ENCODE measurements at places on chromosomes 7 and 10.

DNA sequence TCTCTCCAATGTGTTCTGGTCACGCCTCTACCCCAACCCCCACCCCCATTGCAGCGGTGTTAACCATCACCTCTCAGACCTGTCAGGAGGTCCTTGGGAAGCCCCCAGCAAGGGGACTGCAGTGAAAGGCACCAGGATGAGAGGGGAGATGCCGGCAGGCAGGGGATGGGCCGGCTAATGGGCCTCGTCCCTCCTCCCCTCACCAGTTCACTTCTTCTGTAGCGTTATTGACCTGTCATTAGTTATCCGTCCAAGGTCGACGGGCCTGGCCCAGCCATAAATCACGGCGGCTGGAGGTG is 18.8 kb downstream of the POLL start:
- no peak for DNase-seq

DNA sequence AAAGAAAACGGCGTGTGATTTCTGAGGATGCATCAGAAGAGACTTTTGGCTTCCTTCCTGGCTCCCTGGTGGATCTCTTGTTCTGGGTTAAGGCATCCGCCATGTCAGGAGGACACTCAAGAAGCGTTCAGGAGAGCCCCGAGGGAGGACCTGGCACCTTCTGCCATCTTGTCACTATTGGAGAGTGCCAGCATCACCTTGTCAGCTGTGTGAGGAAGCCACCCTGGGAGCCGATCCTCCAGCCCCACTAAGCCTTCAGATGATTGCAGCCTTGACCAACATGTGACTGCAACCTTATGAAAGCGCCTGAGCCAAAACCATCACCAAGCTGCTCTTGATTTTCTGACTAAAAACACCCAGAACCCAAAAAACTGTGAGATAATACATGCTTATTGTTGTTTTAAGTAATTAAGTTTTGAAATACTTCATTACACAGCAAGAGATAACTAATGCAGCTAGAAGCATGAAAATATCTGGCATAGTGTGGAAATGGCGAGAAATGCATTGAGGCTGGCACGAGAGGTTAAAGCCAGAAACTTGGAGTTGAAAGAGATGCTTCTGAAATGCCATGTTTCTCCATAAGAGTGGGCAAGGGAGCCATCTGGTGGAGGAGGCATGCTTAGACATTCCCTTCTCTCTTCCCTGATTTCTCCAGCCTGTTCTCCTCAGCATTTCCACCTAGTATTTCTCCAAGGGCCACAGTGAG is 5.4 kb upstream of the ZFYVE27 start:
- peak; percentile 29 for DNase-seq

- no peak for DNase-seq
Observed at GRCh38 chr10:87721781-87722180, 62.1 kb downstream of the PAPSS2 start.

DNA sequence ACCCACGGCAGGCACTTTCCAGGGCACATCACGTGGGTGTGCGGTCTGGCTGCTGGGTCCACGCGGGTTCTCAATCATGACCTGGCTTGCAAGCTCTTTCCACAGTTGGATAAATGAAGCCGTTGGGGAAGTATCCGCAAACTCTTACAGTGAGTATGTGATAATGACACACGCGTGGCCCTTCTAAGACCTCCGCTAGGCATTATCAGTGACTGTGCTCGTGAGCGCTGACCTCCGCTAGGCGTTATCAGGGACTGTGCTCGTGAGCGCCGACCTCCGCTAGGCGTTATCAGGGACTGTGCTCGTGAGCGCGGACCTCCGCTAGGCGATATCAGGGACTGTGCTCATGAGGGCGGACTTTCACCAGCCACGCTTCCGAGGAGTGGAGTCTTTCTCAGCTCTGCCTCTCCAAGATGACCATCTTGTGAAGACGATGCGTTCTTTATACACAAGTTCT is 107.0 kb downstream of the WDR37 start:
- no peak for DNase-seq

DNA sequence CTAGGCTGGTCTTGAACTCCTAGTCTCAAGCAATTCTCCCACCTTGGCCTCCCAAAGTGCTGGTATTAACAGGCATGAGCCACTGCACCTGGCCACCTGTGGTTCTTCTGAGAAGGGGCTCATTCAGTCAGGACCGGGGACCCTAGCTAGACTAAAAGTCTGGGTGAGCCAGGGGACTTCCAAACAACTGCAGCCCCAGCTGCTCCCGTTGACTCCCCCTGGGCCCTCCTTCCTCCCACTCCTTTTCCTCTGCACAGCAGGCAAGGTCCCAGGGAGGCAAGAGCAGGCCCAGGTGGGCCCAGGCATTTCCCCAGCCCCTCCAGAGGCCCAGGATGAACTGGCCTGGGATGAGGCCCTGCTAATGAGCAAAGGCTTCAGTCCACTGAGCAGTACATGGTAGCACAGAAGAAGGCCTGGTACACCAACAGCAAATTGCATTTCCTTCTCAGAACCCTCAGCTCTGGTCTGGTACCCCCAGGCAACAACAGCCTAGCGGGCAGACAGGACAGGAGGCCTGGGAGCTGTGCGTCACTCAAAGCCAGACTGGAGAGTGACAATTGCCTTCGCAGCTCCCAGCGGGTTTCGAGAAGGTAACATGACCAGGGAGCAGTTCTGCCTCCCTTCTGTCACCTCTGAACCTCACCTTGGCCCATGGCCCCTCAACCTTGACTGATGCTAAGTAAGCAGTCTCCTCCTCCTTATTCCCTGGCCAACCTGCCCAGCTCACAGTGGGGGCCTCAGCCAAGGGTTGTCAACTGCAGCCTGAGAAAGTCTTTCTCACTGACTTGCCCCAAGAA is 30.7 kb upstream of the HSPA12A start:
- DNase-seq = no peak

DNA sequence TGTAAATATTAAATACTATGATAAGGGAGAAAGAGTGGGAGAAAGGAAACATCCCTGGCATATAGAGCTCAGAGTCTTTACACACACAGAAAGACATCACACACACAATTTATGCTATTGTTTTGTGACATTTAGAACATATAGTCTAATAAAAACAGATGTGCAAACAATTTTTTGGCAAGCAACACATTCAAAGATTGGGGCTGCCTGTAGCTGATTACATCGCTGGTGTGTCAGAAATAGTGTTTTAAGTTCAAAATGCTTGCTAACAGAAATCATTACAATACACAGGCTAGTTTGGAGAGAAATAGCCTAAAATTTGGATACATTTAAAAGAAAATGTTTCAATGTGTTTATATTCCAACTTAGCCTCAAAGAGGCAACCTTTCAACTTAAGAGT is 256.7 kb upstream of the NPVF start:
- DNase-seq = no peak

- no peak for DNase-seq
Observed at GRCh38 chr7:27176962-27177794, 3.1 kb upstream of the HOXA10 start.

DNA sequence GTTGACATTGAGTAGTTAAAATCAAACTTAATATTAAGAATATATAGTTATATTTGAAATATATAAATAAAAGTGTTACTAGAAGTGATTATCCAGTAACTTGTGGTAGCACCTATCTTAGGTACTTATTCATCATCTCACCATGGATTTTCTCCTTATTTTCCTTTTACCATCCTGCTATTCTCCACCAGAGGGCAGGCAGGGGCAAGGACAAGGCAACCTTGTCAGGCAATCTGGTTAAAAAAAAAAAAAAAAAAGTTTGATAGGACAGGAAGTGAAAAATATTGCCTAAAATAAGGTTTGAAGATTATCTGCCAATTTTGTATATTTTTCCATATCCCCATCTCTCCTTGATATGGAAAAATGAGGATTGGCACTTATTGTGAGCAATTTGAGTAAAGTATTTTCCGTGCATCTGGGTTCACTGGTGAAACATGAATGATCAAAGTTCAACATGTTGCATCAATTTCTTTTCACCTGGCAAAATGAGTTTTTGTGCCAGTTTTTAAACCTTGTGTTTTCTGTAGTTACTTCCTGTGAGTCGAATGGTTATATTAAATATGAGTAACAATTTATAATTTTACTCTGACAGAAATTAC is 256.7 kb downstream of the AGMO start:
- no peak for DNase-seq

- no peak for DNase-seq
Observed at GRCh38 chr10:93006435-93007039, 54.1 kb upstream of the CYP26C1 start.

DNA sequence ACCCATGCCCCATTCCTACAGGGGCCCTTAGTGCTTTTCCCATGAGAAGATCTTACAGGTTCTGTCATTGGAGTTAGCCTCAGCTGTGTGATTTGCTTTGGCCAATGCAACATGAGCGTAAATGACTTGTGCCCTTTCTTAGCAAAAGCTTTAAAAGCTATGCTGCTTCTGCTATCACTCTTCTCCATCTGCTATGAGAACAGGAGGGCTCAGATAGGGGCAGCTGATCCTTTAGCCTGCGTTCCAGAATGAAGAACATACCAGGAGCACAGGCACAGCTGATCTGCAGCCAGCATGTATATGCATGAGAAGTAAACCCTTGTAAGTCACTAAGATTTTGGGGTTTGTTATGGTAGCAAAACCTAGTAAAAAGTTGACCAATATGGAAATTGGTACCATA is 218.2 kb downstream of the SH2D4B start:
- DNase-seq = no peak

DNA sequence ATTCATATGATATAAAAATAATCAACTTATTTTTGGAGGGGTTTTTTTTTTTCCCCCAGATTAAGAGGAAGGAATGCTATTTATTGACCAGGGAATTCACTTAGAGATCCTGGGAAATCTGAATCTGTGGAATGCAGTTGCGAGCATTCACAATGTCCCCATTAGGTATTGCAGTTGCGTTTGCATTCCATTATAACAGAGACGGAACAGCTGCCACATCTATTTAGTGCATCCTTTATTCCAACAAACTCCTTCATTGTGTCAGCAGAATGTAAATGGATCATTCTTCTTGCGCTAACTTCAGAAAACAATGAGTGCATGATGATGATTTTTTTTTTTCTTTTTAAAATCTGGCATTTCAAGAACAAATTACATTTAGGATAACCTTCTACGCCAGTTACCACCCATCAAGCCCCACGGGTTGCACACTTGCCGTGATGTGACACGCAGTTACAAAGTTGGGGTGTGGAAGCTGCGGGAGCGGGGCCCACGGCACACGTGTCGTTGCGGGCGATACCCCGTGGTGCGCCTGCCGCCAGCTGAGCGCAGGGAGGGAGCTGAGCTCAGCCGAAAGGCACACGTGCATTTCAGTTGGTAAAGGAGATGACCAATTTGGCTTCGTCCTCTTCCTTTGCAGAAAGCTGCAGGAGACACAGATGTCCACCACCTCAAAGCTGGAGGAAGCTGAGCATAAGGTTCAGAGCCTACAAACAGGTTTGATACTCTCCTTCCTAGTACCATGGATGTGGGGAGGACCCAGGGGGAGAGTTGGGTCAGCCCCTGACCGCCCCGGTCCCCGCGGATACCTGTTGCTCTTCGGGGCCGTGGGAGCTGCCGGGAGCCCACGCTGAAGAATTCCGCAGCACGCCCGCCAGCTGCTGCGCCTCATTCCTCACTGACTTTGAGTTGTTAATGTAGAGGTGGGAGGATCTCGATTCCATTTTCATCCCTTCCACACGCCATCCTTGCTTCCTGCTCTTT is 175.3 kb upstream of the SH2B2 start:
- DNase-seq = no peak

DNA sequence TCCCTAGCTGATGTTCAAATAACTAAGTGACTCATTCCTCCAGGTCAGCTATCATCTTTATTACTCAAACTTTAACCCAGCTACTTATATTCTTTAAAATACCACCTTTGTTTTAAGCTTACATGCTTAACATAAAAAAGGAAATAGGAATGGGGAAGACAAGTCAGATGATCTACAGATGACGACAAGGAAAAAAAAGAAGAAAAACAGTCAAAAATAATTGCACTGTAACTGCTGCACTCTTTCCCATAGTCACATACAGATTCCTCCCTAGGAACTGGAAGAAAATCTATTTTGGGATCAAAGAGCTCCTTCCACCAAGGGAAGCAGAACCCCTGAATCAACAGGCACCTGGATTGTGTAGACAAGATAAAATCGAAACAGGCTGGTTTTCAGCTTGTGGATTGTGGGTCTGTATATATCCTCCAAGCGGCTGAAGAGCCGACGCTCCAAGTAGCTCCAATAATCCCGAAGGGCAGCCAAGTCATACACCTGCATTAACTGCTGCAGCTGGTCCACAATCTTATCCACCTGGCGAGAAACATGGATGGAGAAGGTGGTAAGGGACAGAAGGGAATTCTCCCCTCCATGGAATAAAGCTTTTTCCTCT is 2.0 kb downstream of the WDR91 start:
- no peak for DNase-seq

- DNase-seq = no peak
Observed at GRCh38 chr7:127706766-127707165, 54.8 kb downstream of the SND1 start.

DNA sequence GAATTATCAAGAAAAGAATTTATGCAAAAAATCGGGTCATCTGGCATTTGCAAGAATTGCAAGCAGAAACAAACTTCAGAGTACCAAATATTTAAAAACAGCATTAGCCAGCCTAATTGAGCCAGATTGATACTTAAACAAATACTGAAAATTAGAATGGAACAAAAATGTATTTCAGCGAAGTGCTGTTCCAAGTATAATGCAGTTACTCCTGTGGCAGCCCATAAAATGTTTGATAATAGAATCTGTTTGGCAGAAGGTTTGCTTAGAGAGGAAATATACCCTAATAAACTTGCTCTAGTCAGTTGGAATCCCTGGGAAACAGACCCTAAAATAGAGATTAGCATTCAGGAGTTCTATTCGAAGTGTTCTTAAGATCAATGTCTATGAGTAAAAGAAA is 835.1 kb upstream of the MBL2 start:
- DNase-seq = no peak

DNA sequence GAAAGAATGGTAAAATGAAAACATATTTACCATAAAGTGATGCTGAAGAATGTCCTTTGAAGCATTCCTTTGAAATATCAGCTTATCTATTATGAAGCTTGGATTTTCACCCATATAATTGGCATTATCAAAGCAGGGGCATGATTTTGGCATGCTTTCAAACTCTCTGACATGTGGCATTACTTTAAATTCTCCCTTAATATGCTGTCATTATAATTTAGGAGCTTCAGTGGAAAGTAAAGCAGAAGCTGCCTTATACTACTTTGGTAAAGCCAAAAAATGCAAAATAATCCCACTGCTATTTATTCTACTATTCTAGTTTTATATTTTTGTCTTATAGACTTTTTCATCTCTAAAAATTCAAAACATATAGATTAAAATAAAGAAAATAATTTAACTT is 28.0 kb upstream of the HIBADH start:
- no peak for DNase-seq

GRCh38 chr7:158246272-158246959 is 341.2 kb downstream of the PTPRN2 start:
- DNase-seq = no peak

All from NCI-H2081 treated with DMSO at 0.1 percent for 48 hours (cell line).